ENCODE measurements at places on chromosomes 2 and 18.
A peak's percentile ranks its signal among the peaks of the same experiment; 100 is the strongest.

DNA sequence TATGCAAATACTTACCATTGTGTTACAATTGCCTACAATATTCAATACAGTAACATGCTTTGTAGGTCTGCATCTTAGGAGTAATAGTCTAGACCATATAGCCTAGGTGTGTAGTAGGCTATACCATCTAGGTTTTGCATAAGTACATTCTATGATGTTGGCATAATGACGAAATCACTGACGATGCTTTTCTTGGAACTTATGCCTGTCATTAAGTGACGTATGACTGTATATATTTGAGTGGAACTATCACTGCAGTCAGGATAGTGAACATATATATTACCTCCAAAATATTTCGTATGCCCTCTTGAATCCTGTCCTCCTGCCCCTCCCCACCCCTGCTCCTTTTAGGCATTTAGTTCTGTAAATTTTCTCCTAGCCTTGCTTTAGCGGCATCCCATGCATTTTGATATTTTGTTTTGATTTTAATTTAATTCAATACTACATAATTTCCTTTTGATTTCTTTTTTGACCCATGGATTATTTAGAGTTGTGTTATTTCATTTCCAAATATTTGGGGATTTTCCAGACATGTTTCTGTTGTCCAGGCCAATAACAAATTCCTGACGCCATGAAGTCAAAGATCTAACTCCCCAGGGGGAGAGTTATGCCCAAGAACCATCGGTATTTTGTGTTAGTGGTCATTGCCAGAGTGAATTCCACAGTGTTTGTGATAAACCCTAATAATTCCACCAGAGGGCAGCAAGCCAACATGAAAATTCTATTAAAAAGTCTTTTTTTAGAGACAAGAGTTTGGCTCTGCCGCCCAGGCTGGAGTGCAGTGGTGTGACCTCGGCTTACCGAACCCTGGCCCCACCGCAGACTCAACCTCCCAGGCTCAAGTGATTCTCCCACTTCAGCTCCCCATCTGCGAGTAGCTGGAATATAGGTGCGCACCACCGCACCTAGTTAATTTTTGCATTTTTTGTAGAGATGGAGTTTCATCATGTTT is 24.2 kb upstream of the CASP8 start:
- peak; percentile 18 for DNase-seq

DNA sequence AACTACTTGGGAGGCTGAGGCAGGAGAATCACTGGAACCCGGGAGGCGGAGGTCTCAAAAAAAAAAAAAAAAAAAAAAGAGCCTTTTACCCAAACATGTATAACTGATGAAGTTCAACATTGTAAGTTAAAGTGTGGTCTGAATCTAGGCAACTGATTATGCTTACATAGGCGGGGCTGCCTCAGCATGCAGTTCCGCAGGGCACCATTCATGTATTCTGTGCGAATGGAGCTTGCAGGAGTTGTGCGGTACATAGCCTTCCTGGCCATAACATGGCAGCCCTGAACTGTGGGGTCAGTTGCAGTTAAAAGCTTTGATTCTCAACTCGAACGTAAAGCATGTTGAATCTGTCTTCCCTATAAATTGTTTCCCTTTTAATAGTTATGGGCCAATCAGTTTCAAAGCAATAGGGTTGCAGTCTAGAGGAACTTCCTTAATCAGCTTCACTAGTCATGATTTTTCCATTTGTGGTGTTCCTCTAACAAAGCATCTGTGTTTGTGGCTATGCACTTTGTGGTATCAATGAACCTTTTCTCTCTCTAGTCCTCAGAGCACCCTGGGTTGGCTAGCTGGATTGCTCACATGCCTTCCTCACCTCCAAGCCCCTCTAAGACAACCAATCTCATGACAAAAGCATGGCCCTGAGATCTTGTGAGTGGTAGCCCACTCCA is 30.6 kb upstream of the CEP68 start:
- DNase-seq: no peak

- DNase-seq: no peak
These were observed 4.3 kb downstream of the TGOLN2 start for GRCh38 chr2:85323351-85323987.

DNA sequence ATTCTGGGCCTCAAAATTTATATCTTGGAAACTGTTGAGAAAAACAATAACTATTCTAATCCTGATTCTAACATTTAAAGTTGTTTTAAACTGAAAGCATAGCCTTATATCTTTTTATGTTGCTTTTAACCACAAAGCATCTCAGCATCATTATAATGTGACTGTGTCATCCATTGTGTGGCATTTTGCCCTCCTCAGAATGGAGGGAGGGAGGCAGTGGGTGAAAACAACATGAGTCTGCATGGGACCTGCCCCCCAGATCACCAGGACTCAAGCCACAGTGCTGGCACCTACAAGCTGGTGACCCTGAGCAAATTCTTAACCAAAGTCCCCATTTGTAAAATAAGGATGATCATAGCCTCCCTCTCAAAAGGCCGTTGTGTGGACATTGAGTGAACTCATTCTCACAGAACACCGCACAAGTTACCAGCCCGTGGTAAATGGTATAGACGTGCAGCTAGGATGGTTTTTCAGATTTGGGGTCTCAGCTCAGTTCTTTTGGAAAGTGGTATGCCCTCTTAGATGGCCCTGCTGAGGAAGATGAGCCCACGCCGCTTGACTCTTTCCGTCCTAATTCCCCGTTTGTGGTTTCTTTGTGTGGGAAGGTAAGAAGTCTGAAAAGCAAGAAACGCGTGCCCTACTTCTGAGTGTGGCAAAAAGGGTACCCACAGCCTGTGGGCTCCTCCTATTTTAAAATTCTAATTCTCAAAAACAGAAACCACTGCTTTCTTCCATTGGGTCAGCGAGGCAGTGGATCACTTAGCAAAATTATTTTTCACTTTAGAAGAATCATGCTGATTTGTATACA is 305.0 kb upstream of the ID2 start:
- DNase-seq: no peak

- DNase-seq: no peak
These were observed 14.1 kb downstream of the MEMO1 start for GRCh38 chr2:31996571-31997150.

- DNase-seq: no peak
These were observed 1.2 kb upstream of the ME2 start for GRCh38 chr18:50877545-50878265.

DNA sequence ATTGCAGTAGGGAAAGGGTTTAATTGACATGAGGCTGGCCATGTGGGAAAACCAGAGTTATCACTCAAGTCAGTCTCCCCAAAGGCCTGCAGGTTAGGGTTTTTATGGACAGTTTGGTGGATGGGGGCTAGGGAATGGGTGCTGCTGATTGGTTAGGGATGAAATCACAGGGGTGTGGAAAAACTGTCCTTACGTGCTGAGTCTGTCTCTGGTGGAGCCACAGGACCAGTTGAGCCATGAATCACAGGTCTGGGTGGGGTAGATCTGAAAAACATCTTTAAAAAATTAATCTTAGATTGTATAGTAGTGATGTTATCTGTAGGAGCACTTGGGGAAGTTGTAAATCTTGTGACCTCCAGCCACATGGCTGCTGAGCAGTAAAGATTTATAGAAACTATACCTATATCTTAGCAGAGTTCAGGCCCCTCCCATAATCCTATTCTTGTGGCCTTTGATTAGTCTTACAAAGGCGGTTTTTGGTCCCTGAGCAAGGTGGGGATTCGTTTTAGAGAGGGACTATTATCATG is 139.6 kb downstream of the COMMD1 start:
- DNase-seq: no peak

Measured in stimulated activated CD4-positive, alpha-beta T cell treated with anti-CD3 and anti-CD28 coated beads, Interleukin-12 subunit alpha, Interleukin-12 subunit beta, amount 100 ng/mL, for 4 hours (primary cell).